Neural crest cell (in vitro differentiated cells): ENCODE measurements at places on chromosomes 11 and 22. TPM values are rescaled to one million over a fixed set of nuclear protein-coding genes. Genes with fewer than 3 reads are reported as not detected.

Gene BTBD18
- not detected in 2 replicates for total RNA-seq

Gene UBQLN3
- not detected in 2 replicates for total RNA-seq

Gene OR5B21
- total RNA-seq: not detected in 2 replicates

DNA sequence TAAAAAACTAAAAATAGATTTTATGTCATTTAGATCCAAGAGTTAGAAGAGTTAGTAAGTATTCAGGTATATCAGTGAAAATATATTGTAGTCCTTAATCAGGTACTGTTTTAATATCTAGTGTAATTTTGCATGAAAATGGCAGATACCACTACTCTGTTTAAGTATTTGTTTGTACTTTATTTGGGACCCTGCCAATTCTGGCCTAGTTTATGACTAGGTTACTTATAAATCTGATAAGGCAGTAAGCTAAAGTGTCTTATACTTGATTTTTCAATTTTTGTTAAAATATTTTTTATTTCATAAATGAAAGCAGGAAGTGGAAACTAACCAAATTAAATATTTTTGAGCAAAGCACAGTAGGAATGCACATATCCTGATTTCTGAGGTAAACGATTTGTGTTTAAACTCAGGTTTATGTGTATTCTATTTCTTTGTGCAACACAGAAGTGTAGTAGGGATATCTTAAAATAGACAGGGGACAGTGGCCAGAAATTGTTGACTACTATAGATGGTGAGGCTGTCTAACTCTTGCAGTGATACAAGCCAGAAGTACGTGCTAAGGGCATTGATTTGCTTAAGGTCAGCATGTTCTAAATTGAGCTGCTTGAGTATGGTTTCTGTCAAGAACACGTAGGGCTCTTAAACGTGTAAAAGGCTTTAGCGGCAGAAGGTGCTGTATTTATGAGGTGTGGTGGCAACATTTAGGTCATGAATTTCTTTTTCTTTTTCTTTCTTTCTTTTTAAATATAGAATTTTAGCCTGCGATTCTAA, 34.0 kb downstream of the HIPK3 start:
- H3K27ac ChIP-seq: no peak overlapping the region
- H3K4me1 ChIP-seq: peaks cover 9% of the 10 kb centered on the region
- DNase-seq: no peak
- H3K27me3 ChIP-seq: no peaks in the 10 kb centered on the region
- peaks cover 14% of the 10 kb centered on the region for H3K36me3 ChIP-seq
- H3K4me3 ChIP-seq: no peak overlapping the region

DNA sequence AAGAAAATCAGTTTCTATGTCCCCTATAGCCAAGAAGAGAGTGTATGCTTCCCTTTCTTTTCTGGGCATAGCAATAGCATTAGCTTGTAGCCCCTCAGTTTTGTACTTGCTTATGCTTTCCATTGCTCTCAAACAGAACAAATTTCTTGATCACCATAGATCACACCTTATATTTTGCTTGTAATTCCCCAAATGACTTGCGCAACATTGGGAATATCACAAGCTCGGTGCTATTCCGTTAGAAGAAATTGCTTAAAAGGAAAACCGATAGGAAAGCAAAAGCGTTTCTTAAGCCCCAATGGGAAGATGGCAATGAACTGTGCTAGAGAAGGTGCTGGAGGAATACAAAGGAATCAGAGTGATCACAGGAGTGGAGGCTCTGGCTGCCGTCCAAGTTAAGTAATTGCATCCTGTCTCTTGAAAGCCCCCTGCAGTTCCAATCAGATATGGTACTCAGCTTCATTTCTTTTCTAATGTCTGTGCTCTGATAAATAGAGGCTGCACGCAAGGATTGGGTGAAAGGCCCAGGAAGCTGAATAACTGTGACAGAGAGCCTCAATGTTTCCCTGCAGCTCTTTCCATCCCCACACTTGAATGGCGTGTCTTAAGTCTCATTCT, 182.1 kb upstream of the KIRREL3 start:
- H3K36me3 ChIP-seq: no peaks in the 10 kb centered on the region
- no peak for DNase-seq
- H3K27ac ChIP-seq: no peak overlapping the region
- H3K4me3 ChIP-seq: no peak overlapping the region

DNA sequence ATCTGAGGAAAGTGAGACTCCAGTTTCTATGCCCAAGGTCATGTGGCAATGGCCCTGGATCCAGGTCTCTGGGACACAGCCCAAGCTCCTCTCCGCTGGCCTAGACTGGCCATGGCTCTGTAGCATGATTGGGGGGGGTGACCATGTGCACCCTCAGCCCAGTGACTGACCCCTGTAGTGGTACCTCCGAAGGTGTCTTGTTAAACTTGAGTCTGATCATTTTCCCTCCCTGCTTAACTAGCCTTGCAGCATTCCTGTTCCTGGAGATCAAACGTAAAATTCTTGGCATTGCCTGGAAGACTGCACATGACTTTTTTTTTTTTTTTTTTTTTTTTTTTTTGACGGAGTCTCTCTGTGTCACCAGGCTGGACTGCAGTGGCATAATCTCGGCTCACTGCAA, 1116.0 kb downstream of the TBC1D22A start:
- DNase-seq: no peak
- H3K36me3 ChIP-seq: no peaks in the 10 kb centered on the region
- no peak overlapping the region for H3K4me3 ChIP-seq
- H3K4me1 ChIP-seq: no peaks in the 10 kb centered on the region

GRCh38 chr22:35977136-35977535, 51.5 kb downstream of the RBFOX2 start:
- peaks cover 43% of the 10 kb centered on the region for H3K4me1 ChIP-seq
- no peaks in the 10 kb centered on the region for H3K36me3 ChIP-seq
- no peak overlapping the region for H3K4me3 ChIP-seq
- H3K27ac ChIP-seq: no peak overlapping the region
- H3K27me3 ChIP-seq: no peaks in the 10 kb centered on the region
- no peak for DNase-seq

GRCh38 chr22:50626850-50627641, 906 bp downstream of the ARSA start:
- H3K27ac ChIP-seq: no peak overlapping the region
- H3K4me3 ChIP-seq: peak overlapping the region; percentile 81
- peaks cover 8% of the 10 kb centered on the region for H3K27me3 ChIP-seq
- DNase-seq: no peak
- no peaks in the 10 kb centered on the region for H3K36me3 ChIP-seq
- peaks cover 17% of the 10 kb centered on the region for H3K4me1 ChIP-seq

DNA sequence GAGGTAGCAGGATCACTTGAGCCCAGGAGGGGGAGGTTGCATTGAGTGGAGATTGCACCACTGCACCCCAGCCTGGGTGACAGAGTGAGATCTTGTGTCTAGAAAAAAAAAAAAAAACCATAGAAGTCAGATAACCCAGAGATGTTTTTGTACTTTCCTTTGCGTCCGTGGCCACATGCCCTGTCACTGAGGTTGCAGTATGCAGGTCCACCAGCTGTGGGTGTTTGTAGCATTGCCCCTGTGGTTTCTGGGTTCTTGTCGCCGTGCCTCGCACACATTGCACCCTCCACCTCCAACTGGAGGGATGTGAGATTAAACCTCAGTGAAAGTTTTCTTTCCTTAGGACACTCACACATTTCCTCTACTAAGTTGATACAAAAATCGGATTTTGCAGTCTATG, 70.3 kb downstream of the TNRC6B start:
- DNase-seq: no peak
- no peaks in the 10 kb centered on the region for H3K27me3 ChIP-seq
- H3K27ac ChIP-seq: no peak overlapping the region

Gene IGSF22
- 0.19 and 0.50 TPM in 2 replicates for total RNA-seq

- H3K36me3 ChIP-seq: peaks cover 2% of the 10 kb centered on the region
- DNase-seq: no peak
- H3K4me1 ChIP-seq: no peaks in the 10 kb centered on the region
- no peak overlapping the region for H3K27ac ChIP-seq
- no peaks in the 10 kb centered on the region for H3K27me3 ChIP-seq
Observed at GRCh38 chr11:3936517-3936916, 81.1 kb downstream of the STIM1 start.

GRCh38 chr11:45091563-45092403, 54.7 kb upstream of the PRDM11 start:
- H3K4me1 ChIP-seq: peaks cover 43% of the 10 kb centered on the region
- H3K27me3 ChIP-seq: peaks cover 31% of the 10 kb centered on the region
- no peak overlapping the region for H3K27ac ChIP-seq

GRCh38 chr11:22792497-22792896, 37.1 kb downstream of the SVIP start:
- peaks cover 2% of the 10 kb centered on the region for H3K36me3 ChIP-seq
- DNase-seq: no peak
- H3K4me1 ChIP-seq: peaks cover 32% of the 10 kb centered on the region
- no peaks in the 10 kb centered on the region for H3K27me3 ChIP-seq
- H3K27ac ChIP-seq: peak overlapping the region; percentile 96
- peak overlapping the region; percentile 47 for H3K4me3 ChIP-seq

Gene GLB1L3
- 0.14 and 0.28 TPM in 2 replicates for total RNA-seq

Gene CHRM1
- total RNA-seq: not detected in 2 replicates
